ENCODE measurements at places on chromosomes 2 and 18.

DNA sequence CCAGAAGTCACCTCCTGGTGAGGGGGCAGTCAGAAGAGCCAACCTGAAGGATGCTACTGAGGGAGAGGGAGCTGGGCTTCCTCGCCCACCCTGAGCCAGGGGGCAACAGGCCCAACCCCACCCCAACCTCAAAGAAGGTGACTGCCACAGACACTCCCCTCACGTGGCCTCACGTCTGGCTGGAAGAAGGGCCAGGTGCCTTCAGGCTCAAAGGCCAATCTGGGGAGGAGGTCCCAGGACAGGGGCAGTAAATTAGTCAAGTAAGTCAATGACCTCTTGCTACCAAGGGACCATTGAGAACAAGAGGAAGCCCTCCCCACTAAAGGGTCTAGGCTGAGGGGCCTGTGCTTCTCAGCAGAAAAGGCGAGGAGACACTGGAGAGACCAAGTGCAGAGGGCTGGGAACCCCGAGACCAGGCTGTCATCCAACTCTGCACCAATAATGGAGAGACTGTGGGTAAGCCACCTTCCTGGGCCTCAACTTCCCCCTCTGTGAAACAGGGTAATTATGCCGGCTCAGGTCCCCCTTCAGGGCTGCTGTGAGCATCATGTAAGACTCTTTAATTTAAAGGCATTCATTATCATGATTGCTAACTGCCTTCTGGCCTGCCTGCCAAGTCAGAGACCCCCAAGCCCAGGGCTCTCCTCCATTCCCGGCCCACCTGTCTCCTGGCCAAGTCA, 20.2 kb upstream of the TNS1 start:
- DNase-seq: no peak

GRCh38 chr2:239880396-239880795, 144.7 kb downstream of the NDUFA10 start:
- DNase-seq: no peak

- DNase-seq: no peak
Observed at GRCh38 chr18:37564711-37565100, 892 bp downstream of the CELF4 start.

DNA sequence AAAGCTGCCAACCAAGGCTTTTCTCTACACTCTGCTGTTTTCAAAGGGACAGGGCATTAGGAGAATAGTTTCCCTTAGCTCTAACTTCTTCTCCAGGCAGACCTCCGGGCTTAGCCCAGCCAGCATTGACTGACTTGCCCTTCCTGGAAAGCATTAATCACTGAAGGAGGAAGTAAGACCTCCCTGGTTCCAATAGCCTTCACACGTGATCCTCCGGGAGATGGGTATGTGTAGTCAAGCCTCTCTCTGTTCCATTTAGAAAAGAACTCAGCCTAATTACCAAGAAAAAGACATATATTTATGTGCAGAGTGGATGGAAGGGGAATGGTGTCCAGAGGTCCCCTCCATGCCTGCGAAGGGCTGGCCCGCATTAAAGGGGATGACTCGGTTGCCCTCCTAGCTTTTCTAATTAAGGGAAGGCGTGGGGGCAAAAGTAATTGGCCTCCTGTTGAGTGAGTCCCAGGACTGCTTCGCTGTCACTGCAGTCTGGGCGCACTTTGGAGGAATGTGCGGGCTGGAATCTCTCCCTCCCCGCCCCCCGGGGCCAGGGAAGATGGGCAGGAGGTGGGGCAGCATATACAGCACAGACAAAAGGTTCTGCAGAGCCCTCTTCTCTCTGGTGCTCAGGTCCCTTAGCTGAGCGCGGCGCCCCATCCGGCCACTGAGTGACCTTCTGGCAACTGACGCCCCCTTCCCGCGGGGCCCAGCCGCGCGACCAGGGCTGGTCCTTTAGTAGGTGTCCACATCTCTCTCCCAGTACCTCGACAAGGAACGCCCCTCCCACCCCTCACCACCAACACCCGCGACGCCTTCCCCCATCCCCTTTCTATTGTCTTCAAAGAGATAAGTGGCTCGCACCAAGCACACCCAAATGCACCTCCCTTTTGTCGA, 686.0 kb downstream of the NRXN1 start:
- DNase-seq: no peak

DNA sequence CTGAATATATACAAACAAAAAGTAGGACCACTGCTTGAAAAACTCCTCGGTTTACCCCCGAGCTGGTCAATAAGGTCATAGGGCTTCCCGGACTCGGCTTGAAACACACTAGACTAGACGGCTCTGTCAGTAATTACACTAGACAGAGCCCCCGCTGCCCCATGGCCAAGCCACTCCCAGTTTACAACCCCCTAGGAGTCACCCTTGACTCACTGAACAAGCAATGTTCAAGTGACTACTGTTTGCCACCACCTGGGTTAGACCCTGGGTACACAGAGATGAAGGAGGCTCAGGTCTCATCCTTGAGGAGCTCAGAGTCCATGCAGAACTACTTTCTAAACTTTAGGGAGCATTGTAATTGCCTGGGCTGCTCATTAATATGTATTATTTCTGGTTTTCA, 13.7 kb upstream of the PRELID3A start:
- no peak for DNase-seq

GRCh38 chr2:238845583-238846377, 2.1 kb upstream of the TWIST2 start:
- no peak for DNase-seq

- DNase-seq: no peak
Observed at GRCh38 chr2:157788201-157788600, 87.9 kb downstream of the ACVR1 start.

DNA sequence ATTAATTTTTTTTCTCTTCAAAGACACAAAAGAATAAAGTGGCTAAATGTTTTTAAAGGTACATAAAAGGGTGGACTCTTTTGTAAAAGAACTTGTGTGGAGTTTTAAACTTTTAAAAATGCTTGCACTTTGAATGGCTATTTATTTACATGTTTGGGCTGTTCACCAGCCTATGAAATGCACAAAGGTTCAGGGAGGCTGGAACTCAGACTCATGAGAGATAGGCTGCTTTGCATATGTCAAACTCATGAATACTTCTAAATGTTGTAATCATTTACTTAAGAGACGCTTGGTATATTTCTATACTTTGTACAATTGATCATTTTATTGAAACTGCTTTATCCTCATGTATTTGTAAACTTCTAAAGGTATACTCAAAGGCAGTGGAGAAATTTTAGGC, 79.9 kb downstream of the ZEB2 start:
- DNase-seq: no peak

- DNase-seq: no peak
Observed at GRCh38 chr2:207950063-207950760, 75.1 kb downstream of the PLEKHM3 start.

DNA sequence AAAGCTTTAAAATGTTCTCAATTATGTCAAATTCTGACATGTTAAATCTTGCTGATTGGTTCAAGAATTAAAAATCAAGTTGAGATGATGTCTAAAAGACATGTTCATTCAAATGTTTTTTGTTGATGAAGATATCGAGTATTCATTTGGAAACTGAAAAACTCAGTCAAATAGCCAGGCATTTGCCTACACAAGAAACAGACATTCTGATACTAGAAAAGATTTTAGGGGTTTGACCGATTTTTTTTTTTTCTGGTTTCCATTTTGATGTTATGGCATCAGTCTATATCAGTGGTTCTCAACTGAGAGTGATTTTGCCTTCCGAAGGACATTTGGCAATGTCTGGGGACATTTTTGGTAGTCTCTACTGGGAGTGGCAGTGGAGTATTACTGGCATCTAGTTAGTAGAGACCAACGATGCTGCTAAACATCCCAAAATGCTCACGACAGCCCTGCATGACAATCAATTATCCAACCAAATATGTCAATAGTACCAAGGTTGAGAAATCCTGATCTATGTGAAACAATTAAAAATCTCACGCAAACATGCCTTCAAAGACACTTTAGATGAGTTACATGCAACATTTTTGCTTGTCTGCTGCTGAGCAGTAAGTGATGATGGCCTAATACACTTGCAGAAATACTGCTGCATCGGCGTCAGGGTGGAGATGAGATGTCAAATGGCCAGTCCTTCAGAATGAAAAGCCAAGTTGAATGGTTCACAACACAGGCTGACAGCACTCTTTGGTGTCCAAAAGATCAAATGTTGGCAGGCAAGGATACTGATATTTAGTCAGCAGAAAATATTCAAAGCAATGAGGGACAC, 12.5 kb downstream of the RASGRP3 start:
- no peak for DNase-seq

GRCh38 chr18:48476550-48476917, 62.3 kb upstream of the CTIF start:
- DNase-seq: no peak

DNA sequence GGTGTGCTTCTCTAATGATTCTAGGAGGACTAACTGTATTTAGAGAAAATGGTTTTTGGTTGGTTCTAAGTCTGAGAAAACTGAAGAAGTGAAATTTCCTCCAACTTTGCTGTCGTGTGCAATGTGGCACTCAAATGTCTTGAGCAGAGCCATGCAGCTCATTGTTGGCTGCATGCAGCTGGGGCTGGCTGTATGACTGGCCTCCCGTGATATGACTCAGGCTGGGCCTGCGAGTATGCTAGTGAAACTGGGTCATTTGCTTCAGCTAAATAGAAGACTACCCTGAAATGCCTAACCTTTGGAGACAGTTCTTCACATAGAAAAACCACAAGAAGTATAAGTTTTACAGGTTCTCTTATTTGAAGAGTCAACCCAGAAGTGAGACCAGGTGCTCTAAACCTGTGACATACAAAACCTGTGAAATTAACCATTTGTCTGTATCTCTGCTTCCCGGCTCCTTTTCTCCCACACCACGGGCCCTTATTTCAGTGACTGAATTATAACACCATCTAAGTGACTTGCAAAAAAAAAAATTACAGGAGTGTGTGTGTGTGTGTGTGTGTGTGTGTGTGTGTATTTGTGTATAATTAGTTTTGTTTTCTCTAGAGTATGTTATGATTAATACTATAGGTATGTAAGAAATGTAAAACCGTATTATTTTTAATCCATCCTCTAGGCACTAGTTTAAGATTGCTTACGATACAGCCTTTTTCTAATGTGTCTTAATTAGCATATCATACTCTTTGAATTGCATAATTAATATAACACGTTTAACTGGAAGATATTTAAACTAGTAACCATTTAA, 15.9 kb downstream of the POLI start:
- no peak for DNase-seq

DNA sequence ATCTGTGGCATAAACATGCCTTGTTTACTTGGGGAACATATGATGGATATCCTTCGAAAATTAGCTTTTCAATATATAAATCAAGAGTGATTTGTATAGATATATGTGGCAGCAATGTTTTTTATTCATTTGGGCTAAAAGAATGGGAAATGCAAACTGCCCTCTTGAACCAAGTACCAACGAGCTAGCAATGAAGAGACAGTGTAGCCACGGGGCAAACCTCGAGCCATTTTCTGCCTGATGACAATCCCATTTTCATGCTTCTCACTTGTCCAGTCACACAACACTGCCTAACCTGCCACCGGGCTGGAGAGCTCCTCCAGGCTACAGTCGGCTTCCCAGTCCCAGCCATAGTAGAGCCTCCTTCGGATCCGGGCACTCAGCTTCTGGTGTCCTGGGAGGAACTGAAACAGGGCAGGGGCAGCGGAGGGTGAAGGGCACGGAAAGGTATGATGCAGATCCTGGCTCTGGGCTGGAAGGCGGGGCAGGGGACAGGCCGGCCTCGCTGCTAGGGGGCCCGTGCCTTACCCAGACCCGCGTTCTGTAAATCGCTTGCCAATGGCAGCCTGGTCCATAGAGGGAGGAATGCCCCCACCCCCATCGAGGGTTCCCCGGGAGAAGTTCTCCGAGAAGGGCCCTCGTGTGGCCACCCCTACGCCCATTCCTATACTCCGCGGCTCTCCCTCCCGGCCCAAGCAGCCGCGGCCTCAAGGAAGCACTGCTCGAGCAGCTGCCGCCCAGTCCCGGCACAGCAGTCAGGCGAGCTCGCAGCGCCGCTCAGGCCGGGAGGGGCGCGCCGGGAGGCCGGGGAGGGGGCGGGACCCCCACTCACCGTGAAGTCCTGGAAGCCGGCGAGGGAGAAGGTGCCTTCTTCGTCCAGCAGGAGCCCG, 552 bp downstream of the CNPPD1 start:
- DNase-seq: no peak

DNA sequence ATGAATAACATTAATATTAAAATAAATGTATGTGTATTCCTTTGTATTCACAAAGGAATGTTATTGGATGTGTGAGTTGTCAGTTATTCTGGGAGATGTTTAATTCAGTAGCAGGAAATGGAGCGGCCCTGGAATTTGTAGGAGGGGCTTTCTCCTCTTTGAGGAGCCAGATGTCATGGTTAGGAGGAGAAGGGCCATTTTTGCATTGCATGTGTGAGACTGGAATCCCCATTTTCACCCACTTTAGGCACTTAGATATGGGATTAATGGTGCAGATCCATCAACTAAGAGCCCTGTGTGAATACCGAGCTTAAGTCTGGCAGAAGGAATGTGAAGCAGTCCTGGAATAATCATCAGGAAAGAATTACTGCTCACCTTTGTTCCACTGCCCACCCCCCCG, 439.2 kb downstream of the PARD3B start:
- DNase-seq: no peak

- no peak for DNase-seq
Observed at GRCh38 chr18:79748321-79749180, 49.2 kb upstream of the KCNG2 start.

DNA sequence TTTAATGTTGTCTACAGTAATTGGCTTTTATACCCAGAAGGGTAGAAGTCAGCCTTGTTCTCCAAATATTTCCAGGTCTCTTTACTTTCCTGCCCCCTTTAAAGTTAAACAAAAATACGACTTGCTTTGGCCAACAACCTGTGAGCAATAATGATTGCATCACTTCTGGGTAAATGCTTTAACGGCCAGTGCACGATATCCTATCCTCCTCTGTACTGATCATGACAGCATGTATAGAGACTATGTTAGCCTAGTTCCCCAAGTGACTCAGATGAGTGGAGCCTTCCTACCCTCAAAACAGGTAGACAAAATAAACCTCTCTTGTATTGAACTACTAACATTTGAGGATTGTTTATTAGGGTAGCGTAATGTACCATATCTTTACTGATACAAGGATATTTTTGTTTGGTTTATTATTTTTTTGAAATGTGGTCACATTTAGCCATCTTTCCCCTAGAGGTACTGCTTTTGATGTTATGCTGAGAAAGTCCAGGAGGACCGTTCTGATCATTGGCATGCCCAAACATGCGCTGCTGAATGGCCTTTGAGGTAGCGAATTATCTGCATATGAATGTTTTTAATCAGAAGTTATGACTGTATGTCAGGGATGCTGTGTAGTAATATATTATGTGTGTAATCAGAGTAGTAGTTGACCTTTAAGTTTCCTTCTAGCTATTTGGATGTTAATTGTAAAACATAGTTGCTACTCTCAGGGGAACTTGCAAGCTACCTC, 262.6 kb upstream of the DCC start:
- DNase-seq: no peak
